Fibroblast of pulmonary artery (primary cell): ENCODE measurements at places on chromosomes 1 and 21.
A peak's percentile ranks its signal among the peaks of the same experiment; 100 is the strongest.

- DNase-seq, result no peak
Measured at GRCh38 chr1:40895601-40896000, 33.4 kb upstream of the CITED4 start.

DNA sequence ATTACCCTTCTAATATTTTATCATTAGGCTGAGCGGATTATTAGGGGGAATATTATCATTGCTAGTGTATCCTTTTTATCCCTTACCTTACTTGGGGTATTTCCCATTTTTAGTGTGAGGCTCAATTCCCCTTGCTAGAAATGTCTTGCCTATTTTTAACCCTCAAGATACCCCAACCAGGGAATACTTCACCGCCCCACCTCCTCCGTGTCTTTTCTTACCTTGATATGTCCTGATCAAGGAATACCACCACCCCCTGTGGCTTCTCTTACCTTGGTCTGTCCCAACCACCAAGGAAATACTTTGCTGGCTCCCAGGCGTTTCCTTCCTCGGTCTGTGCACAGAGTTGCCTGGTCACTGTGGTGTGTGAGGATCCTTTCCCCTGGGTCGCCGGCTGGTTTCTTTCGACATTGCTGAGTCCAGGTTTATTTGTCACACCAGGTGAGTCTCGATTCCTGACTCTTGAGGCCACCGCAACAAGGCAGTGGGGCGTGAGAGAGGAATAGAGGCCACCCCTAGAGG is 57.8 kb downstream of the SERINC2 start:
- no peak for DNase-seq

GRCh38 chr1:239742416-239743109 is 349.1 kb upstream of the FMN2 start:
- DNase-seq, result no peak

- no peak for DNase-seq
Measured at GRCh38 chr1:44603718-44604117, 70.6 kb downstream of the TMEM53 start.

- DNase-seq, result no peak
Measured at GRCh38 chr1:240001177-240001740, 90.4 kb upstream of the FMN2 start.

GRCh38 chr1:158799689-158800088 is 18.7 kb upstream of the OR6N2 start:
- DNase-seq, result no peak

- DNase-seq, result peak; percentile 56
Measured at GRCh38 chr1:243549108-243549507, 293.3 kb downstream of the SDCCAG8 start.

- DNase-seq, result no peak
Measured at GRCh38 chr1:32032275-32032615, 18.6 kb downstream of the KHDRBS1 start.

- no peak for DNase-seq
Measured at GRCh38 chr1:243323491-243323890, 67.7 kb downstream of the SDCCAG8 start.

GRCh38 chr1:234675006-234675405 is 65.0 kb upstream of the IRF2BP2 start:
- no peak for DNase-seq

GRCh38 chr1:236522937-236523703 is 662 bp upstream of the LGALS8 start:
- no peak for DNase-seq

GRCh38 chr1:70779571-70779970 is 268.0 kb downstream of the PTGER3 start:
- peak; percentile 2 for DNase-seq

GRCh38 chr1:239386453-239387303 is at the start of gene CHRM3:
CHRM3 (plus strand) TSS chr1:239386568; CDS start chr1:239907452, 520,884 bp downstream.
- DNase-seq, result no peak

GRCh38 chr1:216542741-216543140 is 119.5 kb upstream of the USH2A start:
- DNase-seq, result no peak
